Small intestine (tissue), 16 donors: ENCODE measurements at places on chromosomes 2 and 18.
A peak's percentile ranks its signal among the peaks of the same experiment; 100 is the strongest.

GRCh38 chr2:20165677-20166509 lies 59.0 kb downstream of the SDC1 start:
- no peak for DNase-seq

DNA sequence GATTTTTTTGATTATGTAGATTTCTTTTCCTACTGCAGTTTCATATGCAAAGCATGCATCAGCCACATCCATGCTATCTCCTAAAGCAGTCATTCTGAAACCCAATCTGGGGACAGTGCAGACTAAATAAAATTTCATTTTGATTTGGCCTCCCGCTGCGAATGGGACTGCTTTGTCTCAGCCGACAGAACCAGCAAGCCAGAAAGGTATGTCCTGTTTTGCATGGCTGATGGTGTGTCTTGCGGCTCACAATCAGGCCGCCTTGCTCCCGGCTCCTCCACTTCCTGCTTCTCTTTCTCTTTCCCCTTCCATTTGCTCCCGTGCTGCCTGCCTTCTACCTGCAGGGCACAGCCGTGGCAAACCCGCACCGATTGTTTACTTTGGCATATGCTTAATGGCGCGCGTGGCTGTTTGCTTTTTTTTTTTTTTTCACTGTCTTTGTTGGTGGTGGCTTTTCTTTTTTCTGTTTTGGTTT lies 419.6 kb upstream of the POU3F3 start:
- peak; percentile 73 for DNase-seq

DNA sequence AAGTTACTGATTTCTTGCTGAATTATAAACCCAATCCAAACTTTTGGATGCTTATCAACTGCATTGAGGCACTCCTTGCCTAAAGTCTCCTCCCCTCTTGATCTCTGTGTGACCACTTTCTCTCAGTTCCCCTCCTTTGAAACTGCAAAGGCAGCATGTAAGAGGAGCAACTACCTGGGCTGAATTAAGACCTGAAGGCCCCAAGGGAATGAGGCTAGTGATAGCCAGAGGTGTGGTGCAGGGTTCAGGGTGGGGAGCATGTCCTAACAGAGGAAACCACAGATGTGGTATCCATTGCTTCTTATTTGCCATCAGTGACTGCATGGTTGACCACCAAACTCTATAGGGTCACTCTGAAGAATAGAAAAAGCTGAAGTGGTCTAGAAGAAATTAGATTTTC lies 557.9 kb downstream of the TNS1 start:
- no peak for DNase-seq

- DNase-seq = no peak
These were observed 44.2 kb upstream of the DNMT3A start for GRCh38 chr2:25385910-25386309.

DNA sequence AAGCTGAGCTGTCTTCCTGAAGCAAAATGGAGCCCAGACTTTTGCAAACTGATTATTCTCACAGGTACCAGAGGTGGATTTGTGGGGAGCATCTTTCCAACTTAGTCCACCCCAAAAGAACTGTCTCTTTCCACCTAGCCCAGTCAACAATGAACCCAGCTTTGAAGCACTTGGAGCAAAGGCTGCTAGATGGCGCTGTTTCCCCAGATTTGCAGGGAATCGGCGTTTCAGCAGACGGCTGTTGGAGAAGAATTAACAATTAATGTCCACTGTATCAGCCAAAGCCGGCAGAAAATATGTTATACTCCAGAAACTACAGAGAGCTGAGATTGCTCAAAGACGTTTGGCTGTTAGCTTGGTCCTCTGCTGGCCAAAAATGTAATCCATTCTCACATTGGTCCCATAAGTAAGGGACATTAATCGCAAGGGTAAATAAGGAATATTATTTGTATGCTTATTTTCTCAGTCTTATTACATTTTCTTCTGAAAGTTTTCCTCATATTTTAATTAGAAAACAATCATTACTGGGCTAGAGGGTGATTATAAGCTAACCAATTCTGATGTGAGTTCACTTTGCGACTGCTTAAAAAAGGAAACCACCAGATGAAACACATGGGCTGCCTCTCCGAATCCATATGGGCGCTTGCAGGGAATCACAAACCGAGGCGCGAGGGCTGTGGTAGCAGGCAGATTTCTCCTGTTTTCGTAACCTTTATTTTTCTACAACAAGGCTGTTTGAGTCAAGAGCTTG lies 423.8 kb upstream of the MEX3C start:
- DNase-seq = peak; percentile 33
